ENCODE measurements at places on chromosomes 1 and 21.

GRCh38 chr1:53502641-53503432 lies 43.6 kb downstream of the DMRTB1 start:
- peak; percentile 32 for DNase-seq

GRCh38 chr1:100565937-100566699 lies 28.2 kb downstream of the GPR88 start:
- no peak for DNase-seq

DNA sequence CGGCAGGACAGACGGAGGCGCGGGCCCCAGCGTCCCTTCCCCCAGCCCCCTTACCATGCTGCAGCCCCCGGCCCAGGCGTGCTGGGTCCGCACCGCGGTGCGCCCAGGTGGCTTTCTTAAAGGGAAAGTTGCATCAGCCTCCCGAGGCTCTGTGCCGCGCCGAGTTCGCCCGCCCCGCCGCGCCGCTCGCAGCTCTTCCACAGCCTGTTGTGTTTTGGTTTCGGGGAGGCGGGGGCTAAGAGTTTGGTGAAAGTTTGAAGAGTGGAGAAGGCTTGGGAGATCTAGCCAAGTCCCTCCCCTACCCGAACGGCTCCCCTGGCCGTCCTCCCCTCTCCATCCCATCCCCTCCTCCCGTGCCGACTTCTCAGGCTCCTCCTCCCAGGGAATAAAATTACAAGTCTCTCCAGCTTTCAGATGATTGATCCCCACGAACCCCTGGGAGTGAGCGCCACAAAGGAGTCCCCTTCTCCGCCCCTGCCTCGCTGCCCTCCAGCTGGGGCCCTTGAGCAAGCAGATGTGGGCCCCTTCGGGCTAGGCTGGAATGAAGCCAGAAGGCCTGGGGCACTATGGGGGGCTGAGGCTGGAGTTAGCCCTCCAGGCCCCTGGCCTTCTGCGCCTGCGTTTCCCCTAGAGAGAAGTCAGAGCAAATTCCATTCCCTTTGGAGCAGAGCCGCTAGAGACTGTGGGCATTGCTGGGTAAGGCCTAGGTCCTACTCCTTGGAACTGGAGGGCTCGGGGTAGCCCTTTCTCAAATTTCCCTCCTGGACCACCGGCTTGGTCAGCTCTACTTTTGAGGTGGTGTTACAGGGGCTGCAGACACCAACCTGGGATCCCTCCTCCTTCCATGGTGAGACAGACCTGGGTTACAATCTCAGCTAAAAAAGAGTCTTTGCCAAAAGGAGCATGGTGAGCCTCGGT lies at the start of gene SLC6A9:
Gene SLC6A9 (minus strand): TSS at position 211 of the 918 bp plus-strand sequence. CDS start 7,185 bp downstream, outside the sequence.
- DNase-seq = peak; percentile 91

GRCh38 chr1:83717785-83718184 lies 281.1 kb downstream of the TTLL7 start:
- no peak for DNase-seq

- no peak for DNase-seq
Measured at GRCh38 chr21:32392299-32392879, 423 bp downstream of the URB1 start.

- no peak for DNase-seq
Measured at GRCh38 chr1:211932933-211933254, 102.3 kb upstream of the LPGAT1 start.

DNA sequence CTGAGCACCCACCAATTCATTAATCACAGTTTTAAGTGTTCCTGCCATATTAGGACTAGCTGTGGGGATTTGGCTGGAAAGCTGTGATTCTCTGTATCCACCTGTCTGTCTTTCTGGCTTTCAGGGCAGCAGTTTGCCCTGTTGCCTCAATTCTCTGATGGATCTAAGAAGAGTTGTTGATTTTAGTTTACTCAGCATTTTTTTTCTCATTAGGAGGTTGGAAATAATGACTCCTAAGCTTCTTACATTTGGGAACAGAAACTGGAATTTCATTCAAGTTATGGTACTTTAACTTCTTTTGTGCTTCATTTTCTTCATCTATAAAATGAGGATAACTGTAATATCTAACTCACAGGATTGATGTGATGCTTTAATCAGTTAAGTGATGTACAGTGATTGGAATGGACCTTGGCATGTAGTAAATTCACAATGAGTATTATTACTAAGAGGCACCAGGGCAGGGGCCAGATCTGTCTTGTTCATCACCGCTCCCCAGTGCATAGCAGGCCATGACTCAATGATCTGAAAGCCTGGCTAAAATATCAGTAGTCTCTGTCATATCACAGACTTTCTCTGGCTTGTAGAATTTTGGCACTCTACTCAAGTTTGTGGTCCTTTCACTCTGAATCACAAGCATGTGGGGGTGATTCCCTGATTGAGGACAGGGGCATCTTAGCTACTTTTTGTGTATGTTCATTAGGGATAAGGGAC lies 51.4 kb upstream of the GREM2 start:
- peak; percentile 92 for DNase-seq

GRCh38 chr1:161480381-161481035 lies 24.7 kb upstream of the FCGR2A start:
- no peak for DNase-seq

DNA sequence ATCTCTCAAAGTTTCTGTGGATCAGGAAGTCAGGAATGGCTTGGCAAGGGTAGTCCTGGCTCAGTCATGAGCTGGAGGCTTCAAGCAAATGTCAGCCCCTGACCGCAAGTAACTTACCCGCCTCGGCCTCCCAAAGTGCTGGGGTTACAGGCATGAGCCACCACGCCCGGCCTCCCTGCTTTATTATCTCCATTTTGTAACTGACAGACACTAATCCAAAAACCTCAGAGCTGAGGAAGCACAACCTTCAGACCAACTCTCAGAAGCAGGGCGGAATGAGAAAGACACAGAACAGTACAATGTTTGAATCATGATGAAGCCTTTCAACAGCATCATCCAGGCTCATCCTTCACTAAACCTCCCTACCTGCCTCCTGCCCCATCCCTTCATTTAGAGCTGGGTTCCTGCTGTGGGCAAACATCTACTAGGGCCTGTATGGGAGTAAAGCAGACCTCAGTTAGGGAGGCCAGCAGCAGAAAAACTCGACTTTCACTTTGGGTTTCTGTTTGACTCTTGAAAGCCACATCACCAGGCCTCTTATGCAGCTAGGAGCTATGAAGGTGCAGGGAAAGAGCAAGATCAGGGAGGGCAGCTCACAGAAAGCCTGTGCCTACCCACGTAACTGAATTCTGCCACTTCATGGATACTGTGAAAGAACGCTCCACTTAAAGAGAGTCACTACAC lies 84.4 kb upstream of the RAB4A start:
- DNase-seq = no peak

DNA sequence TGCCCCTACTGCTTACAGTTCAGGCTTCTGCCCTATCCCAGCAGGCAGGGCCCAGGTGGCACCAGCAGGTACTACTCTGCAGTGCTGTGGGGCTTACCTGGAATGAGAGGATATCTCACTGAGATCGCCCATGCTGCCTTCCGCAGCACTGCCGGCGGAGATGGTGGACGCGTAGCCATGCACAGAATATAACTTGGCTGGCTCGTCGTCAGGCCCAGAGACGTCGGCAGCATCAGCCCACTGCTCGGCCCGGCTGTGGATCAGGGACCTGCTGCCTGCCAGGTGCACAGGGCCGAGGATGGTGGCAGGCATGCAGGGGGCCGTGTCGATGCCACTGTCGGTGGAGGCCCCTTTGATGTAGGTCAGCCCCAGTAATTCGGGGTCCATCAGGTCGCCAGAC lies 190.9 kb downstream of the SIPA1L2 start:
- no peak for DNase-seq

DNA sequence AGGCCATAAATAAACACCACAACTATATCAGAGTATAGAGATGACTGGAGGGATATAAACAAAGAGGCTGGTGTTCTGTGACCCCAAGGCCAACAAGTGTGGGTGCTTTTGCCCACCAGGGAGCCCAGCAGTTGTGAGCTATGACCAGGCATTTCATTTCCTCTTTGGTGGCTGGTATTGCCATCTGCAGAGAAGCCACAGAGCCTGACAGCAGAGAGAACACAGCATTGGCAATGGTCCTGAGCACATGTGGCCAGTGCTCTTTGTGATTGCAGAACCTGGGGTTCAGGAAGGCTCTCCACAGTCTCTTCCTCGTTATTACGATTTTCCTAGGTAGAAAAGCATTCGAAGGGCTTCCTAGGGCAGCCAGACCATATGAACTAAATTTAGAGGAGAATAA lies 112.3 kb downstream of the TM2D1 start:
- DNase-seq = no peak

Data from EH (cell line).